CD4-positive, alpha-beta memory T cell (primary cell): ENCODE measurements at places on chromosomes 1 and 21.

DNA sequence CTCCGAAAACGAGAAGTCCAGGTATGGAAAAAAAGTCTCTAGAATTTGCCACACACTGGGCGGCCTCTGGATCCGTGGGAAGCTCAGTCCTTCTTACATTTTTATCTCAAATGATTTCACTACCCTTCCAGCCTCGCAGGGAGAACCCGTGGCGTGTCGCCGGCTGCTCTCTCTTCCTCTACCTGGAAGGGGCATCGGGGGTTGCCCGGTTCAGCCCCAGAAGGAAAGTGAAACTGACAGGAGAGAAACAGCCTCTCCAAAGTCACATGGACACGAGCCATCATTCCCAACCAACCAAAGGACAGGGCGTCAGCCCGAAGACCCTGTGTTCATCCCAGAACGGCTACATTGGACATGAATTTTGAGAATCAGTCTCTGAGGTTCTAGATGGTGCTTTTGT lies 182.5 kb downstream of the ADSS2 start:
- no peaks in the 10 kb centered on the region for H3K4me1 ChIP-seq
- no peak overlapping the region for H3K27ac ChIP-seq
- H3K4me3 ChIP-seq = no peak overlapping the region
- no peaks in the 10 kb centered on the region for H3K27me3 ChIP-seq
- no peak for DNase-seq

- no peak for DNase-seq
- H3K4me1 ChIP-seq = no peaks in the 10 kb centered on the region
- H3K36me3 ChIP-seq = no peaks in the 10 kb centered on the region
- no peak overlapping the region for H3K4me3 ChIP-seq
- H3K27ac ChIP-seq = no peak overlapping the region
These were observed 11.6 kb upstream of the RGSL1 start for GRCh38 chr1:182438326-182438725.

- H3K4me3 ChIP-seq = no peak overlapping the region
- no peak for DNase-seq
- peaks cover 15% of the 10 kb centered on the region for H3K36me3 ChIP-seq
These were observed 9.6 kb downstream of the RBM15 start for GRCh38 chr1:110348771-110349170.

GRCh38 chr1:53388963-53389362 lies 61.1 kb upstream of the LRP8 start:
- H3K4me3 ChIP-seq = no peak overlapping the region
- H3K27me3 ChIP-seq = no peaks in the 10 kb centered on the region
- H3K4me1 ChIP-seq = peaks cover 5% of the 10 kb centered on the region
- H3K27ac ChIP-seq = no peak overlapping the region
- DNase-seq = no peak

- H3K4me1 ChIP-seq = peaks cover 19% of the 10 kb centered on the region
- no peak for DNase-seq
- H3K27ac ChIP-seq = no peak overlapping the region
- no peaks in the 10 kb centered on the region for H3K36me3 ChIP-seq
- no peak overlapping the region for H3K4me3 ChIP-seq
These were observed 2.2 kb downstream of the TLR5 start for GRCh38 chr1:223140611-223141405.

DNA sequence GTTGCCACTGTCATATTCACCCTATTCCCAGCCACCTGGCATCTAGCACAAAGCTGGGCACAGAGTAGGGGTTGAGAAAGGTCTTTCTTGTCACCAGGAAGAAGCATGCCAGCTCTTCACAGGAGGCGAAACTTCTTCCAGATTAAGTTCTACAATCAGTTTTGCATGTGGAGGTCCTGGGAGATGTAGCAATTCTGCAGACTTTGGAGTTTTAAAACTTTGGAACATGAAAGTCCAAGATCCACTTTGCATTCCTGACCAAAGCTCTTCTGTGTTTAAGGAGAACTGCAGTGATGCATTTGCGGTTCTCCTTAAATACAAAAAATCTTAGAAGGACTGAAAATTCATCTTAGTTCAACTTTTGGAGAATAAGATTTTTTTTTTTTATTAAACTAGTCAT lies 258.5 kb upstream of the USP24 start:
- DNase-seq = no peak
- no peaks in the 10 kb centered on the region for H3K4me1 ChIP-seq
- H3K27me3 ChIP-seq = no peaks in the 10 kb centered on the region
- no peaks in the 10 kb centered on the region for H3K36me3 ChIP-seq
- H3K27ac ChIP-seq = no peak overlapping the region

- no peak for DNase-seq
- H3K4me1 ChIP-seq = no peaks in the 10 kb centered on the region
These were observed 35.4 kb upstream of the HEATR1 start for GRCh38 chr1:236639686-236640085.

DNA sequence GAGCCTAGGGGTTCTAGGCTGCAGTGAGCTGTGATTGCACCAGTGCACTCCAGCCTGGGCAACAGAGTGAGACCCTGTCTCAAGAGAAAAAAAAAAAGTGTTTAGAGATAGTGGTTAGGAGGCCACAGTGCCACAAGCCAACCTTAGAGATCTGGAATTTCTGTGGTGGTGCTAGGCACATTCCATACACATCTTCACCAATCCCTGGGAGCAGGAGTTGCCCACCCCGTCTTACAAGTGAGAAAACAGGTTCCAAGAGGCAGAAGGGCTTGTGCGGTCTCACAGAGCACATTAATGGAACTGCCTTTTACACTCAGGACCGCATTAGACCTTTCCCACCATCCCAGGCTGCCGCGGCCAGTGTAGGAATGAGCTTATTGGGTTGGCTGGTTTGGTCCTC lies 93.2 kb downstream of the EPHB2 start:
- no peak overlapping the region for H3K4me3 ChIP-seq
- H3K27ac ChIP-seq = no peak overlapping the region
- H3K27me3 ChIP-seq = no peaks in the 10 kb centered on the region
- no peaks in the 10 kb centered on the region for H3K36me3 ChIP-seq
- DNase-seq = no peak

GRCh38 chr1:39183503-39184353 lies 20.8 kb upstream of the MACF1 start:
- H3K27me3 ChIP-seq = no peaks in the 10 kb centered on the region
- peak overlapping the region; percentile 70 for H3K27ac ChIP-seq
- H3K4me1 ChIP-seq = peaks cover 34% of the 10 kb centered on the region
- no peak overlapping the region for H3K4me3 ChIP-seq

DNA sequence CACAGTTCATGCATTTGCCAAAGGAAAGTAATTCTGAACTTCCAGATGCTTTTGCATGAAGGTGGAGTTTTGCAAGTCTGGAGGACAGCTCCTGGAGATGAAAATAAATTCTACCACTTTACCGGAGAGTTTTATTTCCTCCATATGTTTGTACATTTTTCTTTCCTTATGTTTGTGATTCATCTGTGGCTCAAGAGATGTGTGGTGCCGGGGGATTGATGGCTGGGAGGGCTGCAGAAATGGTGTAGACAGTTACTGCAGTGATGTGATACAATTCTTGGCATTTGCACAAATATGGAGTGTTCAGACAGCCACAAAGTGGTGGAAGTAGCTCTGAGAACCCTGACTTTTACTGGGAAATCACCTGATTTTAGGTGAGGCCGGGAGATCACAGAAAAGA lies 58.5 kb upstream of the ASB17 start:
- H3K27ac ChIP-seq = no peak overlapping the region
- H3K4me3 ChIP-seq = no peak overlapping the region
- H3K27me3 ChIP-seq = no peaks in the 10 kb centered on the region
- no peaks in the 10 kb centered on the region for H3K36me3 ChIP-seq
- no peaks in the 10 kb centered on the region for H3K4me1 ChIP-seq

- no peak overlapping the region for H3K4me3 ChIP-seq
- H3K27ac ChIP-seq = no peak overlapping the region
- no peaks in the 10 kb centered on the region for H3K27me3 ChIP-seq
- no peaks in the 10 kb centered on the region for H3K36me3 ChIP-seq
These were observed 136.8 kb upstream of the F3 start for GRCh38 chr1:94678202-94678848.

- no peaks in the 10 kb centered on the region for H3K27me3 ChIP-seq
- no peaks in the 10 kb centered on the region for H3K4me1 ChIP-seq
- no peak overlapping the region for H3K4me3 ChIP-seq
- H3K36me3 ChIP-seq = peaks cover 35% of the 10 kb centered on the region
These were observed 20.1 kb downstream of the PAFAH2 start for GRCh38 chr1:25977801-25978200.

DNA sequence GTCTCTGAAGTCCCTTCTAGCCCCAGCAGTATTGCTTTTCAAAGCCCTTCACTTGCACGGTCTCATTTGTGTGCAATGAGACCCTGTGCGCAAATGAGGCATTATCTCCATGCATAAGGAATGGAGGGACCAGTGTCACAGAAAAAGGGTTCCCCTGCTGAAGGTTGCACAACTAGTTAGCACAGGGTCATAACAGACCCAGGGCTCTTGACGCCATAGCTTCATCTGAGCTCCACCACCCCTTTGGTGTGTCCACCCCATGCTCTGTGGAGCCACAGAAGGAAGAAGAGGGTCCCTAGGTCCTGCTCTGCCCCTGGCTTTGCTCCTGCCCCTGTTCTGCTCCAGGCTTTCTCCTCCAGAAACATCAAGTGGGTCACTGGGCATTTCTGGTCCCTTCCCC lies 12.6 kb downstream of the SH2D2A start:
- H3K27me3 ChIP-seq = no peaks in the 10 kb centered on the region
- H3K4me1 ChIP-seq = peaks cover 36% of the 10 kb centered on the region
- DNase-seq = no peak

GRCh38 chr1:54125386-54126070 lies 27.3 kb downstream of the CDCP2 start:
- H3K36me3 ChIP-seq = no peaks in the 10 kb centered on the region
- H3K4me3 ChIP-seq = no peak overlapping the region
- no peak overlapping the region for H3K27ac ChIP-seq
- no peaks in the 10 kb centered on the region for H3K27me3 ChIP-seq

DNA sequence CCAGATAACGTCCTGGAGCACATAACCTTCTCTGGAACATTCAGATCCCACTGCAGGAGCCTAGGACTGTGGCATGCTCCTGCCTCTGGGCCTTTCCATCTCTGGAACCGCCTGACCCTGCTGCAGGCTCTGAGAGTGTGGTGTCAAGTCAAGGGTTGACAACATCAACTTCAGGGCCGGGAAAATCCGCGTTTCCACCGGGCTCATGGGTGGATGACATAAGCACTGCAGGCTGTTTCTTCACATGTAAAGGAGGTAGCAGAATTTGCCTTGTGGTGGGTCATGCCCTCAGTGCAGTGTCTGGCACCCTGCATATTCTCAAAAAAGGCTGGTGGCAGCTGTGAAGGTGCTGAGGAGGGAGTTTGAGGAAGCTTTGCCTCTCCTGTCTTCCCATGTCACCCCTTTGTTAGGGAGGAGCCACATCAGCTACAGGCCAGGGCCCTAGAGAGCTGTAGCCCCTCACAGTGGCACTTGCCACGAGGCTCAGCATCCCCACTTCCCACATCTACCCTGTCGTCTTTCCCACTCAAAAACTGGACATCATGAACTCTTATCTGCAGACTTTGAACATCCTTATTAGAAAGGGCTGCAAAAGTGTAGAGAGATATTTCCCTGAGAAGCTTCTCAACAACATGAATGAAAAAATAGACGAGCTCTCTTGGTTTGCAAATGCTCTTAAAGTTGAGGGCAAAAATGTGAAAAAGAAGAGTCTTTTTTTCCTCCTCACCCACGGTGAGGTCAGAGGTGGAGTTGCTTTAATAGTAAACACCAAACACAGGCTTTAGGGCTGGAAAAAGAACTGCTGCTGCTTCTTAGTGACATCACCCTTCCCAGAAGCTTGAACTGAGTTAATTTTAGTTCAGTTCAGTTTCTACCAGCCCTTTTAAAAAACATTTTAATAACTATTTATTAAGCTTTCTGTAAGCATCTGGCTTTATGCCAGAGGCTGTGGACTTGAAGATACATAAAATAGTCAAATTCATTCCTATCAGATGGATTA lies 121.3 kb downstream of the HUNK start:
- H3K36me3 ChIP-seq = no peaks in the 10 kb centered on the region
- DNase-seq = no peak
- H3K27ac ChIP-seq = no peak overlapping the region

- H3K4me3 ChIP-seq = no peak overlapping the region
- no peaks in the 10 kb centered on the region for H3K27me3 ChIP-seq
- H3K4me1 ChIP-seq = peaks cover 77% of the 10 kb centered on the region
- H3K36me3 ChIP-seq = no peaks in the 10 kb centered on the region
These were observed 12.4 kb downstream of the LMNA start for GRCh38 chr1:156126630-156127534.

DNA sequence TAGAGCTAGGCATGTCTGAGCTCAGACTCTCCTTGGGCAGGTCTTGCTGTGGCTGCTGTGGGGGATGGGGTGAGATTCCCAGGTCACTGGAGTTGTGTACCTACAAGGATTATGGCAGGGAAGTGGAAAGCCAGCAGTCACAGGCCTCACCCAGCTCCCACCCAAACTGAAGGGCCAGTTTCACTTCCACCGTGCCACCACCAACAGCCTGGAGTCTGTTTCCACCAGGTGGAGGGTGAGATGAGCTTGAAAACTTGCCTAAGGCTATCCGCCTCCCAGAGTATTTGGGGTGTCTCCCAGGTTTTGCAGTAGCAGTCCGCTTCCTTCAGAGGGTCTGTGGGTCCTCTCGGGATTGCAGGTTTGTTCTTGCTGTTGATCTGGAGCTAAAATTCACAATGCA lies 327.7 kb downstream of the PTPRC start:
- H3K4me1 ChIP-seq = peaks cover 13% of the 10 kb centered on the region
- H3K36me3 ChIP-seq = no peaks in the 10 kb centered on the region
- no peak for DNase-seq
- no peak overlapping the region for H3K27ac ChIP-seq

- no peak overlapping the region for H3K4me3 ChIP-seq
- no peak for DNase-seq
- no peaks in the 10 kb centered on the region for H3K4me1 ChIP-seq
- no peaks in the 10 kb centered on the region for H3K36me3 ChIP-seq
- H3K27me3 ChIP-seq = no peaks in the 10 kb centered on the region
These were observed 104.2 kb upstream of the BARHL2 start for GRCh38 chr1:90821152-90821787.

- H3K4me1 ChIP-seq = peaks cover 36% of the 10 kb centered on the region
- no peak overlapping the region for H3K4me3 ChIP-seq
- H3K36me3 ChIP-seq = no peaks in the 10 kb centered on the region
These were observed 217.0 kb downstream of the S1PR1 start for GRCh38 chr1:101453844-101454243.

DNA sequence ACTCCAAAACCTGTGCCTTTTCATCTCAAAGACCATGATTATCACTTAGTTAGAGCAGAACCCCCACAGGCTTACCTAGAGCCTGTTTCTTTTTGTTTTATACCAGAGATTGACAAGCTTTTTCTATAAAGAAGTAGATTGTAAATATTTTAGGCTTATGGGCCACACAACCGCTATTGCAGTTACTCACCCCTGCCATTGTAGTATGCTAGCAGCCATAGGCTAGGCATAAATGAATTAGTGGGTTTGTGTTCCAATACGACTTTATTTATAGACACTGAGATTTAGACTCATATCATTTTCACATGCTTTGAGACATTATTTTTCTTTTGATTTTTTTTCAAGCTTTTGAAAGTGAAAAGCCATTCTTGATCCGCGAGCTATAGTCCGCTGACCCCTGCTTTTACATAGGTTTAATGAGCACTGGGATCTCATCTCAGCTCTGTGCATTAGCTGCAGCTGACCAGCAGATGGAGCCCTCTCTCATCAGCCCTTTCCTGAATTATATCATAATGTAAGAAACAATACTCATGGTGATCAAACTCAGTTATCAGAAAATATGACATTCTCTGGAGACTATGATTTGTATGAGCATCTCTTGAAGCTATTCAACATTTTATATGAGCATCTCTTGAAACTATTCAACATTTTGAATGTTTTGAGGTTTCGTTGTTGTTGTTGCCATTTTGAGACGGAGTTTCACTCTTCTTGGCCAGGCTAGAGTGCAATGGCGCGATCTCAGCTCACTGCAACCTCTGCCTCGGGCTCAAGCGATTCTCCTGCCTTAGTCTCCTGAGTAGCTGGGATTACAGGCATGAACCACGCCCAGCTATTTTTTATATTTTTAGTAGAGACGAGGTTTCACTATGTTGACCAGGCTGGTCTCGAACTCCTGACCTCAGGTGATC lies 111.9 kb upstream of the L1TD1 start:
- DNase-seq = no peak
- no peaks in the 10 kb centered on the region for H3K4me1 ChIP-seq
- no peak overlapping the region for H3K4me3 ChIP-seq
- H3K36me3 ChIP-seq = peaks cover 14% of the 10 kb centered on the region
